NCI-H2081 (cell line): ENCODE measurements at places on chromosomes 6 and 20.
A peak's percentile ranks its signal among the peaks of the same experiment; 100 is the strongest.

DNA sequence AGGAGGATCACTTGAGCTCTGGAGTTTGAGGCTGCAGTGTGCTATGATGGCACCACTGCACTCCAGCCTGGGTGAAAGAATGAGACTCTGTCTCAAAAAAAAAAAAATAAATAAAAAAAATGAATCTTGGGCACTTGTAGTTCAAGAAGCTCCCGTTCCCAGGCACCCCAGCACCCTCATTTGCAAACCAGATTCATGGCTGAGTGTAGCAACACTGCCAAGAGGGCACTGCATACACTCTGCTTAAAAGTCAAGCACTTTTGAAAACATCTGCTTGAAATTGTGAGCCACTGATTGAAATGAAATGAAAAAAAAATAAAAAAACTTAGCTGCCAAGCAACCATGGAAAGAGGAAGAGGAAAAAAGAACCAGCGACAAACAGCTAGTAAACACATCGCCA lies 124.7 kb upstream of the SASH1 start:
- no peak for DNase-seq

DNA sequence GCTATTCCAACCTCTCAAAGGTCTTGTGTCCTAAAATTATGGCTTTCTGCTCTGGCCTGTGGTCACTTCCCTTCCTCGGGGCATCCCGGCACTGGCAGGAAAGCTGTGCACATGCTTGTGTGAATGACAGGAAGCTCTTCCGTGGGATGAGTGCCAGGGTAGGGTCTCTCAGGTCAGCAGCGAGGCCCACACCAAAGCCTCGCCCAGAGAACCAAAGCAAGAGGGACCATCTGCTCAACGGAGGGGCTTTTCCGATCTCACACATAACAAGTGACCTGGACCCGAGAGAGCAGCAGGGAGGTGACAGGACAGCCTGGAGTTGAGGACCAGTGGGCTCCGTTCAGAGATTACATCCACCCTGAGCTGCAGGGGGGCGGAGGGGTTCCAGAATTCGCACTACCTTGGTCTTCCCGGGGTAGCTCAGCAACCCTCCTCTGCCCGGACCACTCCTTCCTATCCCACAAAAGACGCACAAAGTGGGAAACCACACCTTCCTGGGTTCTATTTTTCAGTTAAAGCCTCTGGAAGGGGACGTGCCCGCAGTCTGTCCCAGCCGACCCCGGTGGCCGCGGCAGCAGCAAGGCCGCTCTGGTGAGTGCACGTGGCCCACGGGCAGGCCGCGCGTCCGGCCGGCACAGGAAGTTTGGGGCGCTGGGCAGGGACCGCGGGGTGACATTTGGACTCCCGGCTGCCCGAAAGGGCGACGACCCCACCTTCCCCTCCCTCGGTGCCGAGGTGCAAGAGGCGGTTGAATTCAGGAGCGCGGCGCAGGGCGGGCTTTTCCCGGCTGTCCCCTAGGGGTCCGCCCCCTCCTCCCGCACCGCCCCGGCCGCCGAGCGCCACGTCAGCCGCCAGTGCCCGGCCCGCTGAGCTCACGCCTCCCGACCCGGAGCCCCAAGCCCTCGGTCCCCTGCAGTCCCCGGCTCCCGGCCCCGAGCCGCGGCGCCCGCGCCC lies 988 bp downstream of the TXNDC5 start:
- DNase-seq, result peak; percentile 30

GRCh38 chr20:47998736-47999135 lies 213.5 kb upstream of the SULF2 start:
- DNase-seq, result no peak

GRCh38 chr20:64052987-64053840 lies 3.8 kb upstream of the SOX18 start:
- no peak for DNase-seq
